Fibroblast of skin of left biceps (primary cell): ENCODE measurements at places on chromosomes 12 and 14.

GRCh38 chr12:2536724-2537123 lies 258.0 kb upstream of the FKBP4 start:
- DNase-seq: no peak

DNA sequence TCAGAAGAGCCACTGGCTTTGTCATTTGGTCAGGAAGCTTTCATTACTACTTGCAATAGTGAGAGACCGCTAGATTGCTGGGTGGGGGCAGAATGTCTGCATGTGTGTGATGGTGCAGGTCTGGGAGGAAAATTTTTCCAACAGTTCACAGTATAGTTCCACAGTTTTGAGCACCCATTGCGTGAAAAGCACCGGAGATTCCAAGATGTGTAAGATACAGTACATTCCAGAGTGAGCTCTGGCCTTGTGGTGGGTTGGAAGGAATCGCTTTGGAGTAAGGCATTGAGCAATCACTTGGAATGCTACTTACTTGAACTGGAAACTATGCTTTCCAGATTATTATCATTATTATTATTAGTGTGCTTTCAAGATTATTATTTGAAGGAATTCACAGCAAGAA lies 47.6 kb upstream of the FRMD6 start:
- peak; percentile 96 for DNase-seq

GRCh38 chr12:28424965-28425364 lies 234.7 kb downstream of the CCDC91 start:
- DNase-seq: no peak

GRCh38 chr14:68506021-68506644 lies 286.7 kb downstream of the ZFP36L1 start:
- DNase-seq: peak; percentile 50

DNA sequence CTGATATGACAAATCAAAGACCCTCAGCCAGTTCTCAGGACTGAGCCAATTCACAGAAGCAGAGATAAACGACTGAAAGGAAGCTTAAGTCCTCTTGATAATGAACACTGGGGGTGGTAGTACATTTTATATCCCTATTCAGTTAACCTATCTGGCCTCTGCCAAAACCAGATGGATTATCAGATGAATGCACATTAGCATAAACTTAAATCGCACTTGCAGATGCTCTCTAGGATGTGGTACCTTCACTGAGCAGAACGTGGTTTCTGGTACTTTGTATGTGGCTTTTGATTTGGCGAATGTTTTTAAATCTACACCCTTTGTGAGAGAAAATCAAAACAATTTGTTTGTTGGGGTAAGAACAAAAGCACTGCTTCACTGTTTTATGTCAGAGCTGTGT lies 21.1 kb upstream of the TAS2R14 start:
- DNase-seq: no peak

DNA sequence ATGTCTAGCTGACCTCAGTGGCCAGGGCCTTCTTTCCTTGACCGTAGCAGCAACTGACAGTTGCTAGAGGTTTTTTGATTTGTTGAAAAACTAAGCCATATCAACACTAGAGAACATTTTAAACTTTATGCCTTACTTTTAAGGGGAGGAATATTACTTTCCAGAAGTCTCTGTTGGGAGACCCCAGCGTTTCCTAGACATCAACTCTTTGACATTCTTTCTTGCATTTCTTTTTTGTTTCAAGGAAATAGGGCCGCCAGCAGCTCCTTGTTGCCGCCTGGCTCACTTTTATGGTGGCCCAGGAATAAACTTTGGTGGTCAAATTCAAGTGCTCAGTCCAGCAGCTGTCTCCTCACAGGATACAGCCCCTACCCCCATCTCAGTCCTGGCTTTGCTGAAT lies 2.5 kb upstream of the HOXC11 start:
- no peak for DNase-seq

GRCh38 chr14:30177781-30178180 lies 250.1 kb upstream of the PRKD1 start:
- no peak for DNase-seq

DNA sequence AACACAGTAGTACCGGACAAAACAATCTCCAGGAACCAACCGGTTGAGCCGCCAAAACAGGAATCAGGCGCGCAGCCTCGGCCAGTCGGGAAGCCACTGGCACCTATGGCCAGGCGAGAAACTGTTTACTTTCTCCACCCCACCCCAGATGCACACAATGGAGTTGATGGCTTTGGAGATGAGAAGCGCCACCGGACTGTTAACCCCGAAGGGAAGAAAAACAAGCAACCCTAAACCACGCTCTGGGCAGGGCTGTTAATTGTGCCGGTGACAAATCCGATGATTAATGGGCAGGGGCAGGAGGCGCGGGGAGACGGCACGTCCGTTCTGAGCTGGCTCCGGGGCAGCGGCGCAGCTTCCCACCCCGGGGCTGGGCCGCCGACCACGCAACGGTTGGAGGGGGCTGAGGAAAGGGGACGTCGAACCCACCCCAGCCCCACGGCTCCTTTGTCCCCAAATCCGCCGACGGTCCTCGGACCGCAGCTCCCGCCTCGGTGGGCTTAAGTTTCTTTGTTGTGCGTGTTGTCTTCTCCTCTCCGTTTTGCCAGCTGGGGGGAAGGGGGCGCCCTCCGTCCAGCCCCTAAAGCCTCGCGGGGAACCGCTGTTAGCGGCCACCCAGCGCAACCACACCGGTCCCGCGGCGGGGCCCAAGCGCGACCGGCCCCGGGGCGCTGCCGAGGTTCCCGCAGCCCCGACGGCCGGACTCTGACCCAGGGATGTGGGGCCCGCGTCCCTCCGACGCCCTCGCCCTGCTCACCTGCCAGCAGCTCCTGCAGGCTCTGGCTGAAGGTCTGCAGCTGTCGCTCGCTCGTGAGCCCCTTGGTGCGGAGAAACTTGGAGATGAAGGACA lies 790 bp downstream of the BTG1 start:
- DNase-seq: no peak
